Esophagus squamous epithelium (tissue), 5 donors: ENCODE measurements at places on chromosomes 16 and 17.

DNA sequence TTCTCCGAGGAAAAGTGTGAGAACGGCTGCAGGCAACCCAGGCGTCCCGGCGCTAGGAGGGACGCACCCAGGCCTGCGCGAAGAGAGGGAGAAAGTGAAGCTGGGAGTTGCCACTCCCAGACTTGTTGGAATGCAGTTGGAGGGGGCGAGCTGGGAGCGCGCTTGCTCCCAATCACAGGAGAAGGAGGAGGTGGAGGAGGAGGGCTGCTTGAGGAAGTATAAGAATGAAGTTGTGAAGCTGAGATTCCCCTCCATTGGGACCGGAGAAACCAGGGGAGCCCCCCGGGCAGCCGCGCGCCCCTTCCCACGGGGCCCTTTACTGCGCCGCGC, at the start of gene ERBB2:
ERBB2 (plus strand) TSS at position 247 of the 330 bp plus-strand sequence. CDS start 175 bp downstream, outside the sequence.
- peak within 1 kb of the TSS; percentile 97 for H3K27ac ChIP-seq
- peaks cover 37% of the 10 kb centered on the region for H3K4me1 ChIP-seq
- H3K36me3 ChIP-seq = no peaks in the 10 kb centered on the region
- DNase-seq = no peak

DNA sequence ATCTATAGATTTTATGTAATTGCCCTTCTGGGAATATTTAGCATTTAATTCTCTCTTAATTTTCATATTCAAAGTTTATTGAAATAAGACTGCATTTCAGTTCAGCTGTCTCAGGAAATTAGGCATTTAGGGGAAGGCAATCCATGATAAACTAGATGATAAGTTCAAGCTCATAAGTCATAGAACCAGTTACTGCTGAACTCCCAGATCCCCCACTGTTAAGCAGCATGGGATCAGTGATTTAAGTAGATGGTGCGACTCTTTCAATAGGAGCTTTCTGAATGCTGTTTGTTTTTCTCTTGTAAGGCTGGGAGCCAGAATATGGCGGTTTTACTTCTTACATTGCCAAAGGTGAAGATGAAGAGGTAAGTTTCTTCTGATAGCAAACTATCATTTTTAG, 23.8 kb downstream of the OGFOD1 start:
- peaks cover 20% of the 10 kb centered on the region for H3K4me1 ChIP-seq
- no peaks in the 10 kb centered on the region for H3K27me3 ChIP-seq
- H3K36me3 ChIP-seq = peaks cover 100% of the 10 kb centered on the region
- H3K4me3 ChIP-seq = no peak overlapping the region

DNA sequence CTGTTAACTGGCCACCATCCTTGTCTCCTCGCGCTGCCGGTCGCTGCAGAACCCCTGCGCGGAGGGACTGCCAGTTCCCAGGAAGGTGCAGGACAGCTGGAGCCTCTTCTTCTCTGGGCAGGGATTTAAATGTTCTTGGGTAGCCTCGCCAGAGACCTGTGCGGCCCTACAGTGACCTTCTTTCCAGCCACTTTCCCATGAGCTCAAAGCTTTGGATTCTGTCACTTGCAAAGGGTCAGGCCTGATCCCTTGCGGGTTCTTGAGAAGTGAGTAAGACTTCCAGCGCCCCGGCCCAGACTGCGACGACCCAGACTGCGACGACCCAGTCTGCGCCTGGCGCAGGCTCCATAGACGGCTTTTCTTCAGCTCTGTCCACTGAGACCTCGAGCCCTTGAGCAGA, 1.4 kb upstream of the SLFN5 start:
- no peak for DNase-seq
- H3K4me1 ChIP-seq = peaks cover 17% of the 10 kb centered on the region
- no peaks in the 10 kb centered on the region for H3K36me3 ChIP-seq
- H3K27me3 ChIP-seq = no peaks in the 10 kb centered on the region

DNA sequence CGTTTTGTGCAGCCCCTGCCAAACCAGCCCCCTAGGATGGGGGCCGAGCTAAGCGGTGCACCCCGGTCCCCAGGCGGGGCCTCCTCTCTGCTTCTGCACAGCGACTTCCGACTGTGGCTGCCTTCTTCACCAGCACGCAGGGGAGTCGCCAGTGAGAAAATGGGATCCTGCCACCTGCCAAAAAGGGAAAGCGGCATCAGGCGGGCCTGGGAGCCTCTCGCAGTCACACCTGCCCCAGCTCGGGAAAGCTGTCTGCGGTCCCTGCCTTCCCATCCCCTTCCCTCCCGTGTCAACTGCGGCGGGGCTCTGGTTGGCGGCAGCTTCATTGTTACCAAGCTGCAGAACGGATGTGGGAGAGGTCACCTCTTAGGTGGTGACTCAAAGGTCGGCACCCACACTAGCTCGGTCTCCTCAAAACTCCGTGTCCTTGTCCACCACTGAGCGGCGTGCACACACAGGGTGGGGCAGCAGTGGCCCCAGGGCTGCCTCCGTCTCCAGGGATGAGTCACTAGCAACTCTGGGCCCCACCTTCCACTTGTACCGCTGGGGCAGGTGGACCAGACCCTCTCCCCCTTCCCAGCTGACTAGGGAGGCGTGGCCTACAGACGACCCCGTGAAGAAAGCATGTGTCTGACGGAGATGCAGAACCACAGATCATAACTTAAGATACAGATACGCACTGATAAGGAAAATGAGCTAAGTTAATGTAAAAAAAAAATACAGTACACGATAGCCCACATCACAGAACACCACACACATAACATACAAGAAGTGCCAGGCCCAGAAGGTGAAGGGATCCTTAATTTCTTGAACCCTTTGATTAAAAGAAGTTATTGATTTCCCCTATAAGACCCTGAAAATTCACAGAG, 1.5 kb upstream of the PCYT2 start:
- H3K36me3 ChIP-seq = peaks cover 64% of the 10 kb centered on the region
- H3K4me3 ChIP-seq = no peak overlapping the region
- H3K4me1 ChIP-seq = peaks cover 25% of the 10 kb centered on the region
